ENCODE measurements at places on chromosomes 3 and 15.

GRCh38 chr3:23495507-23495906 lies 292.4 kb downstream of the UBE2E2 start:
- DNase-seq, result no peak

- DNase-seq, result peak; percentile 65
Observed at GRCh38 chr15:51758645-51759044, 7.2 kb downstream of the TMOD2 start.

DNA sequence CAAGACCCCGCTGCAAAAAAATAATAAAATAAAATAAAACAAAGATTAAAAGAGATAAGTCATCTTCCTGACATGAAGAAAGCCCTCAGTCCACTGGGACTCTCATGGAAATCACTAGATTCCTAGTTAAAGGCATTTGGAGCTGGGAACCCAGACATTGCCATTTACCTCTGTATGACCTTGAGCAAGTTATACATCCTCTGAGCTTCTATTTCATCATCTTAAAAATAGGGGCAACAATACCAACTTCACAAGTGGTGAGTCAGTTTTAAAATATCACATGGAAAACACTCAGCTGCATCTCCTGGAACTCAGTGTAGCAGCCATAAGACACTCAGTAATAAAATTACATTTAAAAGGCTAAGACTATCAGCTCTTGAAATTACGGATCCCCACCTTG lies 334.8 kb downstream of the ERC2 start:
- DNase-seq, result no peak

- DNase-seq, result no peak
Observed at GRCh38 chr3:162938083-162938482, 1441.5 kb downstream of the OTOL1 start.

- DNase-seq, result no peak
Observed at GRCh38 chr3:49531218-49531617, 23.1 kb upstream of the BSN start.

DNA sequence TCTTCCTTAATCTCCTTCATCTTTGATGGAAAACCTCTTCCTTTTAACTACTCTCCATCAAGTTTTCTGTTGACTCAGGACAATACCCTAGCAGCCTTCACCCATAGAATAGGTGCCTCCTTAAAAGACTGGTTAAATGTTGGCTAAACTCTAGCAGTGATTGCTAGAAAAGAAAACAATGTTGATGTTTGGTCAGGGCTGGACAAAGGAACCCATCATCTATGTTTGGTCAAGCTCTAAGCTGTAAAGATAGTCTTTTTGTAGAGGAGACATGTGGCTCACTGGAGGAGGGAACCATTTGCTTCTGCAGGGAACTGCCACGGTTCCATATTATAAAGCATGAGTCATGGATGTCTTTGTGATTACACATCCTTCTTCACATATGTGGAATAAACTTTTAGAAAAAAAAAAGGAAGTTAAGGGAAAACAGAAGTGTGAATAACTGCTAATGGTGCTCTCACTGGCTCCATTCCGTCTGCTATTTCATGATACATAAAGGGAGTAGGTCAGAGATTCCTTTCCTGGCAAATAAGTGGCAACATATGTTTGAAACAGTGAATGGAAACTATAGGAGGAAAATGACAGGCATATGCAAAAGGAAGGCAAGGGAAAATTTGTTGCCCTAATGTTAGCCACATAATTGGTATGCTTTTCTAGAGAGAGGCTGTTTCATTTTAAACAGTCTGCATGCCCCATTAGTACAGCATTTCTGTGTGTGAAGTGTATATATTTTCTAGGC lies 78.2 kb downstream of the CMSS1 start:
- no peak for DNase-seq

DNA sequence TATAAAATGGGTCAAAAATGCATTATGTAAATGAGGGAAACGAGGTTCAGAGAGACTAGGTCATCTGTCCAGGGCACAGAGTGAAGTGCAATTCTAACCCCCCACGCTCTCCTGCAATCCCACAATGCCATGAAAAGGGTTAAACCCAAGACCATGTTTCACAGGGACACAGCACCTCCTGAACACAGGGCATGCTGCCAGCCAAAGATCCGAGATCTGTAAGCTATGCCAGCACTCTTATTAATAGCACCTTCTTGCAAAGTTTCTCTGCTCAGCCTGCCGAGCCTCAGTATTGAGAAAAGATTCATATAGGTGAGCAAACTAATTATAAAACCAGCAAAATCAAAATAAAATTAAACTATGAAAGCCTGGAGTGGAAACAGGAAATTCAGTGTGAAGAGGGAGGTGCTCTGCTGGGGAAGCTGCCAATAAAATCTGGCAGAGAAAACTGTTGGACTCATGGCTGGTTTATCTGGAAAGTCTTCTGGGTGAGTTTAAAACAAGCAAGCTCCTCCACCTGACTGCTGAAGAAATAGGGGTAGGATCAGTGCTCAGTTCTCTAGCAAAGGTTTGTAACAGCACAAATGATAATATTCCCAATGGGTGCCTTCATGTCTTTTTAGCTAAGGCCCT lies 50.3 kb downstream of the LRIG1 start:
- DNase-seq, result peak; percentile 78

GRCh38 chr3:37787153-37787867 lies 74.4 kb upstream of the CTDSPL start:
- DNase-seq, result no peak

DNA sequence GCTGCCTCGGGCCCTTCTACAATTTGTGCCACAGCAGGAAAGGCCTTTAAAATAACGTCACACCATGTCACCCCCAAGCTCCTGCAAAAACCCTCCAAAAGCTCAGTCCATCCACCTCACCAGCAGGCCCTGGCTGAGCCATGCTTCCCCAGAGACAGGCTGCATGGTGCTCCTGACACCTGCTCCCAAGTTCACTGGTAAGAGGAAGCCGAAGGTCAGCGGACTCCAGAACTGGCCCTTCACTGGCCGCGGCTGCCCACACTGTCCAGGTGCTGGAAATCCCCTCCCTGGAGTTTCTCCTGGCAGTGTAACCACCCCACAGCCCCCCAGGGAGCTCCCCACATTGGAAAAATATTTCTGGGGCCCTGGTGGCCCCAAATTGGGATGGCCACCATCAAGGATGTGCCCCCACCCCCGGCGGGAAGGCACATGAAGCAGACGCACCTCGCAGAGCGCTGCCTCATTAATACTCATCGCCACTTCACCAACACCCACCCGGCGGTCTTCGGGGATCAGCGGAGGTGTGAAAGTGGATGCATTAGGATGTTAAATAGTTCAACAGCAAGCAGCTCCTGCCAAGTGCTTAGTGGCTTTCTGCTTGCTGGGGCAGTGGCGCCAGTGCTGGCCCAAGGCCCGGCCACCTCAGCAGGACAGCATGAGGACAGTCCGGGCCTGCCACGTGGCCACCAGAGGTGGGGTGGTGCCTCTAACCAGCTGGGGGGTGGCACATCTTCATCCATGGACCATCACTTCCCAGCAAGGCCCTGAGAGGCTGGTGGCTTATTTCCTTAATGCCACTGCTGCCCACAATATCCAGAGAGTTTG lies 146.1 kb upstream of the IQSEC1 start:
- no peak for DNase-seq

- no peak for DNase-seq
Observed at GRCh38 chr15:33506781-33507296, 196.1 kb downstream of the RYR3 start.

DNA sequence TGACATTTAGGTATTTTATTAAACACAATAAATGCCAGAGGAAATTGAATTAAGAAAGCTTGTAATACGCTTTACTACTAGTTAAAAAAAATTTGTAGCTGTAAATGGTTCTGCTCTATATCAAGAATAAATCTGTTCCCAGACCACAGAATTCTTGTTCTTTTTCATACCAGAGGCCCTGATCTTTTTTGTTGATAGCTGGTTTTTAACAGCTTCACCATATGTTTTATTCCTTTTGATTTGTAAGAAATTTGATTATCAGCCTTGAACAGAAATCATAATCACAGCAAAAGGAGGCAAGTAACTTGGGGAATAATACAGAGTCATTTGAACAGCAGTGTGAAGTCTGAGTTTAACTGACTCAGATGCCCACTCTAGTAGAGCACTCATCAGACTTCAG lies 202.7 kb downstream of the CNTN4 start:
- DNase-seq, result no peak

- no peak for DNase-seq
Observed at GRCh38 chr15:50248994-50249582, 16.4 kb downstream of the HDC start.

DNA sequence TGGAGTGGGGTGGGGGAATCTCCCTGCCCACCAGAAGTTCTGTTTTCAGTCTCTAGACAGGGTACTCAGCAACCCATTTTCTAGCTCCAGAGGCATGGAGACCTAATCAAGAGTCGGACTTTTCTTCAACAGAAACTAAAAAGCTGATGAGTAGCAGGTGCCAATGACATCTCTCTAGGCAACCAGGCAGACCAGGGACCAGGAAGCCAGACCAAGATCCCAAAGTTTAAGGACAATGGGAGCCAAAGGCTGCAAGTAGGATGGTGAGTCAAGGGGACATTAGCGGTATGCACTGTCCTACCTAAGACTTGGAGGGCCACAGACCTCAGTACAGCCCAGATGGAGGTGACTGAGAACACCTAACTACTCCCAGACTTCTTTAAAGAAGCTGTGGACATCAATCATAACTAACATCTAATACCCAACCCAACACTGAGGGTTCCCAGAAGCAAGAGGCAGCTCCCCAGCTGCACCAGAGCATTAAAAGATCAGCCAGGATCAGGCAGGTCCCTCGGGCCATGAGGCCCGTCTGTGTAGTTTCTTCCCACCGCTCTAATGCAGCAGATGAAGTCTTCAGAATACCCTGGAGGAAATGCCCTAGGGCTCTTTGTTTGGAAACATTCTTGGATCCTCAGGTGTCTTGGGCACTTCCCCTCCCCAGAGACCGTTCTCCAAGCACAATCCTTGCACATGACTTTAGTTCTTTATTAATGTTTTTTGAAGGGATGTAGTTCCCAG lies 979 bp downstream of the CCDC71 start:
- DNase-seq, result no peak

GRCh38 chr15:86362555-86362954 lies 282.9 kb downstream of the AGBL1 start:
- no peak for DNase-seq

- no peak for DNase-seq
Observed at GRCh38 chr3:116512281-116512680, 67.0 kb upstream of the LSAMP start.

- DNase-seq, result no peak
Observed at GRCh38 chr3:98359993-98360675, 6.5 kb downstream of the OR5K4 start.

DNA sequence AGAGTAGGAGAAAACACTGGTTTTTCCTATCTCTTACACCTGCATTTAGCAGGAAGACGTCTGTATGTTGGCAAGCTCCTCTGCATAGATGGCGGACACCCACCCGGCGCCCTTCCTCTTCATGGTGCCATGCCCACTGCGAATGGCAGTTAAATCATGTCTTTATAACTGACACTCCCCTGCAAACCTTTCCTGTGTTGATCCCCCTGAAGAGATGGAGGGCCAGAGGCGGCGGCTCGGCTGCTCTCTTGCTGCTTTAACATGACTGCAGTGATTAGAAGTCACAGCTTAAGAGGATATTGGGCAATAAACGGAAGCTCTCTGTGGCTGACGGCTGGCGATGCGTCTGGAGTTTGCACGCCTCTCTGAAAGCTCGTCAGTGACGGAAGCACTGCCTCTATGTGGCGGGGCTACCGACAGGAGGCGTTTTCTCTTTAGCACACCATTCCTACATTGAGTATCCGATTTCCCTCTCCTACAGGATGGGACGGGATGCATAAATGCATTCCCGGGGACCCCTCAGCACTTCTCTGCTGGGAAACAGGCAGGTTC lies 25.5 kb upstream of the SNRPA1 start:
- no peak for DNase-seq

- no peak for DNase-seq
Observed at GRCh38 chr15:92570391-92570790, 85.2 kb downstream of the FAM174B start.

- no peak for DNase-seq
Observed at GRCh38 chr15:91067036-91067435, 33.0 kb upstream of the SV2B start.

- DNase-seq, result no peak
Observed at GRCh38 chr3:26252001-26252400, 370.6 kb upstream of the LRRC3B start.

DNA sequence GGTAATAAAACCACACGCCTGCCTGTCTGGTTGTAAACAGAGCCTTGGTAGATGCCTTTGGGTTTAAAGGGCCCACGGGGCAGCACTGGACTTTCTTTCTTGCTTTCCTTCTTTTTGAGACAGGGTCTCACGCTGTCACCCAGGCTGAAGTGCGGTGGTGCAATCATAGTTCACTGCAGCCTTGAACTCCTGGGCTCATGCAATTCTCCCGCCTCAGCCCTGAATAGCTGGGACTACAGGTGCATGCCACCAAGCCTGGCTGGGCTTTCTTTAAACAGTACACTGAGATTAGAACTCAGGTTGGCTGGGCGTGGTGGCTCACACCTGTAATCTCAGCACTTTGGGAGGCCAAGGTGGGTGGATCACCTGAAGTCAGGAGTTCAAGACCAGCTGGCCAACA lies 42.2 kb downstream of the POC1A start:
- no peak for DNase-seq

DNA sequence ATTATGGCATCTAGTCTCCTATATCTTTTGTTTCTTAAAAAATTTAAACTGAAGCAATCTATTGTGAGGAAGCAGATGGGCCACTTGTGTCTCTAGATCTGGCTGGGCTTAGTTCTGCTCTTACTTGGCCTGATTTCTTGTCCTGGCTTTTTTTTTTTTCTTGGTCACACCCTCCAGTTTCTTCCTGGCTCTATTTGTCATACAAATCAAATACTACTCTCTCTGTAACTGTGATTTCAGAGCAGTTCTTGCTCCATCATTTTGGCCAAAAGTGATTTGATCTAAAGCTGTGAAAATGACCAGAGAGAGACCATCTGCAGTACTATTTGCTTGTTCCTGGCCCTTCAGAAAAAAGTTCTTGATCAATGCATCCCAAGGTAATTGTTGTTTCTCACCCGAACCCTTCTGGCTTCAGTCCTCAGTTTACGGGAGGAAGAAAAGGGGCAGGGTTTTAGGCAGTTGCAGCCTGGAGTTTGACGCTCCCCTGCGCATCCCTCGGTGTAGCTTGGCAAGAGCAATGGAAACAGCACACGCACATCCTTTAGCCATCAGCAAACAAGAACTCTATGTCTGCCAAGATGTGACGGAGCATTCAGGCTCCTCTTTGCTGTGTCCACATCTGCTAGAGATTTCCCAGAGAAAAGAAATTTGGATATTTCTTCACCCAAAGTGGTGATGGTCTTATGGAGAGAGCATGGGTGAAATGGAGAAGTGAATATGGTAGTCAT lies 31.6 kb downstream of the CHST2 start:
- DNase-seq, result no peak

GRCh38 chr15:89898614-89899294 lies 5.0 kb upstream of the AP3S2 start:
- peak; percentile 28 for DNase-seq

DNA sequence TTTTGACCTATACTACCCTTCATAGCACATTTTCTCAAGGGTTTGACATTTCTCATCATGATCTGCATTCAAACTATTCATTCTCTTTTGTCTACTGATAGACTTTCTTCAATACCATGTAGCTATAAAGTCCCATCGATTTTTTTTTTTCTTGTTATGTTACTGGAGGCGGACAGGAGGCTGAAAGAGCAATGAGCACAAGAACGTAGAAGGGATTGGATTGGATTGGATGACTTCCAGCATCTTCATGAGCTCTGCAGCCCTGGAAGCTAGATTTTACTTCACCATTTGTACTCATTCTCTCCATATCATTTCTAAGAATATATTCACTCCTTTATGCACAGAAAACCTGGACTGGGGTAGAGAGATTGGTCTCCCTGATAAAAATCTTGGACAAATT lies 43.2 kb downstream of the DUT start:
- DNase-seq, result no peak
